ENCODE measurements at places on chromosomes 4 and X.

DNA sequence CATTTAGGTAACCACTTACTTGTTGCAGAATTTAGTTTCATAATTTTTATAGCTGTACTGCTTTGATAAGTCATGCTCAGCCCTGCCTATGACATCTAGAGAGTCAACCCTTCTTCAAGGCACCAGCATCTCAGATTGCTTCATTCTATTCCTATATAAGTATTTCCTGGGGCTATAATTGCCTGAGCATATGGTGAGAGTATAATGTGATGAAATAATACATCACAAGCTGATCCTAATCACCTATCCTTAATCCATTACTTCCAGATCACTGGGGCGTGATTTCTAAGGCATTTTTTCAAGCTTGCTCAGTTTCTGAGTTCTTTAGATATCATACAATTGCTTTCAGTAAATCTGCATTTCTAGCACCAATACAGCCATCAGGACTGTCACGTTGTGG, 200.0 kb upstream of the NPY2R start:
- DNase-seq: no peak

GRCh38 chrX:9775930-9776329, 10.3 kb upstream of the GPR143 start:
- no peak for DNase-seq

GRCh38 chr4:40454816-40455215, 119.7 kb downstream of the CHRNA9 start:
- no peak for DNase-seq

DNA sequence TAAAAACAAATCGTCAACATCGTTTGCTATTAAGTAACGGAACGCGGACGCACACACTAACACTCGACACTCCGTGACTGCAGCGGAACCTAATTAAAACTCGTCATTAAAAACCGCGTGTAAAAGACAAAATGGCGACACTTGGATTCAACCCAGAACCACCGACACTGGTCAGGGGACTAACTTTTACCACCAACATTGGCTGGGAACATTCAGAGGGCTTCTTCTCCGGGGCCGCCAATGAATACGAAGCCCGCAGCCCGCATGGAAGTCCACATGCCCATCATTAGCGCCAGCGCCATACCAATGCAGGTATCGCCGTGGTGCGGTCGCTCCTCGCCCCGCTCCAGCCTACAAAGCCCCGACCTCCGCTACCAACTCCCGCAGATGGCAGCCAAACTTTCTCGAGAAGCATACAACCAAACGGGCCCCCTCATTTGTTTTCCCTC, 498 bp downstream of the RBMX start:
- DNase-seq: peak; percentile 21

- DNase-seq: no peak
Measured at GRCh38 chr4:17230727-17231126, 281.2 kb downstream of the QDPR start.

DNA sequence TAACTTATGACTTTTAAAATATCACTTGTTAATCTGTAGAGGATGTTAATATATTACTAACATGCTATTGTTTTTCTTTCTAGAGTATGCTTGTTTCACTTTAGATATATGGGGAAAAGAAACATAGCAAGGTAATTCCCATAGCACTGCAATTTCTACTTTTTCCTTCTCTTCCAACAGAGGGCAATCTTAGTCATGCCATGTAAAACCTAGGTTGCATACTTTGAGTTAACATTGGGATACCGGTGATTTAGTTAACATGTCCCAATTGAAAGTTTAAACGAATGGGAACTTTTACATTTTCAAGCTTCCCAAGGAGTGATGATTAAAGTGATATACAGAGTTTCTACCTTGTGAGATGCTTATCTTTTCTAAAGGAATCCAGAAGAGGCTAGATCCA, 89.4 kb upstream of the IL13RA1 start:
- DNase-seq: no peak

GRCh38 chrX:52363247-52363883, 5.5 kb upstream of the XAGE2 start:
- no peak for DNase-seq

GRCh38 chr4:30630431-30630830, 89.7 kb upstream of the PCDH7 start:
- no peak for DNase-seq

DNA sequence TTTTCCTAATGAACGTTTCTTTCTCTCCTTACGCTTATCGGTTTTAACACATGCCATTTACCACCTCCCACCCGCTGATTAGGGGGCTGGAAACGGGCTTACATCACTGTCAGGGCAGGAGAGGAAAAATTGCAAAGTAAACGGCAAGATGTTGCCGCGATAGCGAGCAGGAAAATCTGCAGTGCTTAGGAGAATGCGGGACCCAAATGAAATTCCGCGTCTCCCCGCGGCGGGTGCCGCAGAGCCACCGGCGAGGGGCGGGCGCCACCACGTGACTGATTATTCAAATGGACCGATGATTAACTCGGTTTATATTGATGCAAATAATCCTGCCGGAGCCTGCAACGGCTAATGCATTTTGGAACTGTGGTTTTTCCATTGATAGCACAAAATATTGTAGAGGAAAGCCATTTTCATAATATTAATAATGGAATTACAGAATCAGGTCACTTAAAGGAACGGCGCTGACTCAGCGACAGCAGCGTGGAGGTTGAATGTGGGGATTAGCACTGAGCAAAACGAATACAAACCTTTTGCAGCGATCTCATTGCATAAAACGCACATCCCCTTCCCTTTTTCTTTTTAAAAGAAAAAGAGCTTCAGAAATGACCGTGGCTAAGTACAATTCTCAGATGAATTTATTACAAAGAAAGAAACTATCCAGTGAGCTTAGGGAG, 224.2 kb downstream of the STIM2 start:
- DNase-seq: peak; percentile 71

All from nephron progenitor cell (in vitro differentiated cells).